ENCODE measurements at places on chromosomes 2 and 18.

DNA sequence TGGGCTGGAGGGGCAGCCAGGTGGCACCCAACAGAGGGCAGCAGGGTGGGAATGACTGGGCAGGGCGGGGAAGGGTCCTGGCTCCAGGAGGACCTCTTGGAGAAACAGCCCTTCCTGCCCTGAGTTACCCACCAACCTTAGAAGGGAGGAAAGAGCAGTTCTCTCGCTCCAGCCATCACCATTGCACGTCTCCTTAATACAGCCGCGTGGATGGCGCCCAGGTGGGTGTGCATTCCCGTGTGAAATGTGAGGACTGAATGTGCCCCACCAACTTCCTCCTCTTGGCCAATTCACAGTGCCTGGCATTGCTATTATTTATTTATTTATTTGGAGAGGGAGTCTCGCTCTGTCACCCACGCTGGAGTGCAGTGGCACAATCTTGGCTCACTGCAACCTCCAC, 107.0 kb downstream of the SMIM21 start:
- DNase-seq, result no peak

GRCh38 chr2:223465793-223466192, 136.4 kb downstream of the SCG2 start:
- no peak for DNase-seq

DNA sequence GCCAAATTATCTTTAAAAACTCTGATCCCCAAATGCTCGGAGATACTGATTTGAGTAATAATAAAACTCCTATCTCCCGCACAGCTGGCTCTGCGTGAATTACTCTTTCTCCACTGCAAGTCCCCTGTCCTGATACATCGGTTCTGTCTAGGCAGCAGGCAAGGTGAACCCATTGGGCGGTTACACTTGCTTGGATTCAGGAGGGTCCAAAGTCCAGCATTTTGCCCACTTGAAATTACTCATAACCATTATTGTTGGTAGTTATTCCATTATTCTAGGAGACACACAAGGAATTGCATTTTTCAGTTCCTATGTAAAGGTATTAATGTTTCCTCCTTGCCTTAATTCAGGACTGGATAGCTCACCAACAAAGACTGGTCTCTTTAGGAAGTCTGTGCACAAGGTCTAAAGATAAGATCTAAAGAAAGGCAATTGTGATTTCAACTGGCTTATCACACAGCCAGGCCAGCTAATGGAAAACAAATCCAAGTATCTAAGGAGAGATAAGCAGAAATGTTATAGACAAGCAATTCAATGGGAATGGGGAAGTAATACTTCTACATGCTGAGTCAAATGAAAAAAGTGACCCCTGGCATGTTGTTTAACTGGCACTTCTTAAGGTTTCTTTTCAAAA, 23.2 kb upstream of the NPC1 start:
- no peak for DNase-seq

- no peak for DNase-seq
Observed at GRCh38 chr2:12717191-12718014, 667 bp downstream of the TRIB2 start.

DNA sequence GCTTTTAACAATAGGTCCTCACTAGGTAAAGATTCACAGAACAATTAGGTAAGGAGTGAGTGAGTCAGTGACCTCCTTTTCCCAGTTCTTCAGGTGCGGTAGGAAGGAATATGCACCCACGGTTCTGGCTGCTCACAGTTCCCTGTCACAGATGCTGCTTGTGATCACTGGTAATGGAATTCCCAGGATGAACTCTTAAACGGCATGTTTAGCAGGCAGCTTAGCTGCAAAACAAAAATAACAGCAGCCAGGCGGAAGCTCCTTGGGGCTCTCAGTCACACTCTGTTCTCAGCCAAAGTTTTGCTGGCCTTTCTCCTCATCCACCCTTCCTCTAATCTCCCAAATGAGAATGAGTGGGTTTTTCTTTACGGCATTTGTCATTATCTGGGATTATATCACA, 274.5 kb downstream of the MYT1L start:
- no peak for DNase-seq

GRCh38 chr18:289026-289425, 21.2 kb upstream of the THOC1 start:
- no peak for DNase-seq

GRCh38 chr2:25044011-25044410, 2.1 kb downstream of the EFR3B start:
- no peak for DNase-seq

DNA sequence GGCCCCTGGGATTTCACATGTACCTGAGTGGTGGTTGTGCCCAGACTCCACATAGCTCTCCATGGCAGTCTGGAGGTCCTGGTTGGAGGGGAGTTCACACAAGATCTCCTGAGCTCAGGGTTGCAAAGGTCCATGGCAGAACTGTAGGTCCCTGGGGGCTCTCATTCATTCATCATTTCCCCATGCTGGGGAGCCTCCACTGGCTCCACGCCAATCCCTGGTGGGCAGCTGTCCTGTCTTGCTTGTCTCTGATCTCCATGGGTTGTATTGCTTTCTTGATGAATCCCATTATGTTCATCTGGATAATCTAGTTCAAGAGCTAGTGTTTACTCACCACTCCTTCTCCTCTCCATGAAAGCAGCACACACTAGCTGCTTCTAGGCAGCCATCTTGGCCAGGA, 42.4 kb downstream of the ZSWIM2 start:
- DNase-seq, result no peak

GRCh38 chr2:125216321-125216720, 1191.2 kb downstream of the CNTNAP5 start:
- DNase-seq, result no peak
